Skeletal muscle cell (primary cell): ENCODE measurements at places on chromosomes 3 and 15.

DNA sequence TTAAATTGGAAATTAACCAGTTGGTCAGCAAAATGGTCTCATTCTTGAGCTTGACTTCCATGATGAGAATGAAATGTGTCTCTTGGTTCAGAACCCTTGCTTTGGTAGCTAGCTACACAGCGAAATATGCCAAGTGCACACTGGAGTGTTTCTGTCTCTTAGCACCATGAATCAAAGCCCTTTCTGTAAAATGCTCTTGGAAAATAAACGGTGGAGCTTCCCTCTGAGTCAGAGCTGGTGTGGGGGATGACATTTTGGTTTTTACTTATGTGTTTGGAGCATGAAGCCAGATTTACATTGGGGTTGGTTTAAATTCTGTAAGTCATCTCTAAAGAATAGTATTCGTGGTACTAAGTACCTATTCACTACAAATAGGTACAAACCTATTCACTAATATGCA, 85.1 kb upstream of the NANOGP8 start:
- no peak for DNase-seq

GRCh38 chr3:25587094-25587493, 77.6 kb downstream of the TOP2B start:
- DNase-seq = no peak

DNA sequence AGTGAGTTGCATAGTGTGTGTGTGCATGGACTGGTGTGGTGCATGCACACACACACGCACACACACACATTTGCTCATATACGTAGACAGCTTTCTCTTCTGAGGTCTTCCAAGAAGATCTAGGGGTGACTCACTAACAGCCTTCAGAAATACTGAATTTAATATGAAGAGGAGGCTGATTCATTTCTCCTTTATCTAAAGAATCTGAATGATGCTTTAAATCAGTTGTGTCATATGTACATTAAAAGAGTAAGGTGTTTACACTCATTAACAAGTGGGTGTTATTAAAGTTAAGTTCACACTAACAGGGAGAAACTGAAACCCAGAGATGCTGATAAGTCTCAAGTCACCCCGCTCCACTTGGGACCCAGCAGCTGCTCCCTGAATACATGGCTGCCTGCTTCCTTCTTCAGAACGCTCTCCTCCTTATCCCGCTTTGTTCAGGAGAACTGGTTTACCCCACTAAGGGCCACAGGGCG, 22.0 kb downstream of the TMPRSS7 start:
- peak; percentile 66 for DNase-seq

DNA sequence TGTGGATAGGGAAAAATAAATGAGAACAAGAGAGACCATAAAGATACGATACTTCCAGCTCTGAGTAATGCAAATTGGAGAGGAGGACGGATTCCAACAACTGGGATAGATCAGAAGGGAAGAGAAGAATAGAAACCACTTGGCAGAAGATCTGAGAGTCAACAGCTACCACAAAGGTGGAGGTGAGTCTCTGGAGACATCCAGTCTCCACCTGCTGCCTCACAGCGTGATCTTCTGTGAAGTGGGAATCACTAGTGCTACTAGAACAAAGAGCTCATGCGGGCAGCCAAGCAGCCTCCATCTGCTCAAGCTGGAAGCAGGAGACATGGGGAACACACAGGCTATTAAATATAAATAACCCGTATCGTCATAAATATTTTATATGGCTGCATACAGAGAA, 558.5 kb upstream of the CFAP20DC start:
- no peak for DNase-seq

- no peak for DNase-seq
Measured at GRCh38 chr15:71185706-71186105, 70.4 kb downstream of the THSD4 start.
